SJSA1 (cell line): ENCODE measurements at places on chromosomes 6 and 20. TPM values are rescaled to one million over a fixed set of nuclear protein-coding genes. Genes with fewer than 3 reads are reported as not detected.

- peaks cover 58% of the 10 kb centered on the region for H3K4me1 ChIP-seq
- 0 out of 2 replicates have a peak overlapping the region, but pooled peaks have one; percentile 1 for H3K27ac ChIP-seq
- H3K27me3 ChIP-seq: no peaks in the 10 kb centered on the region
- no peak for DNase-seq
Observed at GRCh38 chr6:52522655-52523054, 54.2 kb downstream of the TRAM2 start.

DNA sequence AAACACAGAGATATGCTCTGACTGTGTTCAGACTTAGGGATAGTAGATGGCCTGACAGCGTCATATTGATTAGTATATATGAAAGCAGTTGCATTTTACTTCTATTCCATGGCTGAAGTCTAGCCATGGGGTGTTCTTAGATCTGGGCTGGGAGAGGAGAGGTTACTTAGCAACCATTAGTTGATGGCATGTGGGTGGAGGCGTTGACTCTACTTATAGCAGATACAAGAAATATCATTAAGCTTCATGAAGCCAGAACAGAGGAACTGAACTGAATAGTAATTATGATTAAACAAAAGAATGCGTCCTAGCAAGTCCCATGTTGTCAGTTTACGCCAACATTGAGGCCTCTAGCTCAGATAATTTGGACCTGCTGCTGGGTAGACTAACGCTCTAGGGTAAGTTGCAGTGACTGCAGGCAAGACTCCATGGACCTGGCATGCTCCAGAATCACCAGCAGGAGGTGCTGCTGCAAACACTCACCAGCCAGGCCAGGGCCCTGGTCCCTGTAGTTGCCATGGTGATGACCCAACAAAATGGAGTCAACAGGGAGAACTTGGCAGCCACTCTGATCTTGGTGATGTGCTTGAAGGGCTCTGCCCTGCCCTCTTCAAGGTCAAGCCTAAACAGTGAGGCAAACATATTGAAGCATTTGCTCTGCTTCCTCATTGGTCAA, 477.3 kb downstream of the PREX1 start:
- H3K27ac ChIP-seq: no peak overlapping the region
- peaks cover 23% of the 10 kb centered on the region; the same call in 1 of the 2 replicates for H3K27me3 ChIP-seq
- H3K36me3 ChIP-seq: no peaks in the 10 kb centered on the region

DNA sequence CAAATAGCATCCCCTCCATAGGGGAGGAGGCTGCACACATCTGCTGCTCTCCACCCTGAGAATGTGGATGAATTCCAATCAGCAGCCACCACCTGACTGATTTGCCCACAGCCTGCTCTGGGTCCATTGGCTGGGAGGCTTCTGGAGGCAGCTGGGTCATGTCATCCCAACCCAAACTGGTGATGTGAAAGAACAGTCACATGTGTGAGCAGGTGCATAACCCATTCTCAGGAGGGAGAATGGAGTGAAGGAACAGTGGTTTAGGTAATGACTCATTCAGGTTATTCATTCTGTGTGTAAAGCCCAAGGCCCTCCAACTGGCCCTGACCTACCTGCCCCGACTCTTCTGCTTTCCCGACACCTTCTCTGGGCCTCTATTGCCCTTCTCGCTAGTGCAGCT, 90.9 kb upstream of the GCM1 start:
- H3K36me3 ChIP-seq: no peaks in the 10 kb centered on the region
- DNase-seq: no peak
- H3K4me1 ChIP-seq: no peaks in the 10 kb centered on the region
- H3K27ac ChIP-seq: no peak overlapping the region

DNA sequence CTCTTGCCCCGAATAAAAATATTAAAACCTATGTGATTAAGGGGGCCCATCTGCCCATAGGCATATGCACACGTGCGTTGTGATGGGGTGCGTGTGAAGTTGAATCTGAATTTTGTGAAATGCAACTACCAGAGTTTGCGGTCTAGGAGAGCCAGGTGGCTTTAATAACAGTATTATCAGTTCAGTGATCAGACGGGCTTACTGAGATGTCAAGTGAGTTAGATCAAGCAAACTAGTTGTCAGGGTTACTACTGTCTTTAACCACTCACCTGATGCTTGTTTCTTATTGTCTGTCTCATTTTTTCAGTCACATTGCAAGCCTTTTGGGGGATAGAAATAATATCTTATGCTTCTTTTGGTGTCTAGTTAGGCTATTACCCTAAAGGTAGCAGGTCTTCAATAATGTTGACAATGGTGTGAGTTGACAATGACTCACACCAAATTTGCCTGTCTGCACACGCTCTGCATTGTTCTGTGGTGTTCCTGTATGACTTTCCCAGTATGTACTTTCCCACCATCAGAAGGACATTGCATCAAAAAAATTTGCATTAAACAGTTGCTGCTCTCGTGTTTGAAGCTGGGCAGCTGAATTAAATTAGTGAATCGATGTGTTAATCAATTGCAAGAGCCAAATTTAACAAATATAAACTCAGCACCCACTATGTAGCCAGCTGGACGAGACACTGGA, 103.1 kb upstream of the NAA20 start:
- H3K27me3 ChIP-seq: no peaks in the 10 kb centered on the region
- H3K4me3 ChIP-seq: no peak overlapping the region
- H3K4me1 ChIP-seq: peaks cover 9% of the 10 kb centered on the region; the same call in 1 of the 2 replicates
- 0 out of 2 replicates have a peak, but pooled peaks cover 3% of the 10 kb centered on the region for H3K36me3 ChIP-seq

FGD2 gene
- not detected in 2 replicates for total RNA-seq
